ENCODE measurements at places on chromosomes 7 and 10.
A peak's percentile ranks its signal among the peaks of the same experiment; 100 is the strongest.

GRCh38 chr10:89118091-89118490 lies 89.0 kb downstream of the CH25H start:
- DNase-seq = no peak

- no peak for DNase-seq
Measured at GRCh38 chr7:8699875-8700624, 266.6 kb downstream of the NXPH1 start.

DNA sequence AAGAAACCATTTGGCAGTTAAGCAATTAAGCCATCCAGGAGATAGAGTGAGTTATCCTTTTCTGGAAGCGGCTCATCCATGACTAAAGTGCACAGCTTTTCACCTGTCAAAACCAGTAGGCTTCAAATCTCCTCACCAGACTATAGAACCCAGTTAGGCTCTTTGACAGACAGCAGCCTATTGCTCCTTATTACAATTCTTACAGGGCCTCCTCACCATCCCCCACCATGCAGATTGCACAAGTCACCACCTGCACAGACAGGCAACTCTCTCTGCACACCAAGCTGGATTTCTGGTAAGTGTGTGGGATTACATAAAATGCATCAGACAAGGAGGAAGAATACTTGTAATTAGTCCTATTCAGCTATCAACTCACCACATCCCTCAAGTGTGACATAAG lies 301.6 kb downstream of the SNX13 start:
- DNase-seq = no peak

- DNase-seq = no peak
Measured at GRCh38 chr7:23938937-23939552, 229.0 kb downstream of the STK31 start.

DNA sequence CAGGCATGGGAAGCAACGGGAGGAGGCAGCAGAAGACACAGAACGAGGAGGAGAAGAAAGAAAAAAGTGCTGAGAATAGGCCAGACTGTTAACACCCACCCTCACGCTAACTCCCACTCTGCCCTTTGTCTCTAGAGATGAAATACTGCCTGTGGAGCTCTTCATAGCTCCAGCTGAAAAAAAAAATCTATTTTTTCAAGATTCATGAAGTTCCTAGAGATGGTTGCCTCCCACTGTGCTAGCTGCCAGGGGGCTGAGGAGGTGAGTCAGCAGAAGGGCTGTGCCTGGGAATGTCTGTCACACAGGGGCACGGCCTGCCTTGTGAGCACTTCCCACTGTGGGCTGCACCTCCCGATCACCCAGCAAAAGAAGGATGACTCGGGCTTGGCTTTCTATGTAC lies 144.5 kb downstream of the RNF216 start:
- no peak for DNase-seq

DNA sequence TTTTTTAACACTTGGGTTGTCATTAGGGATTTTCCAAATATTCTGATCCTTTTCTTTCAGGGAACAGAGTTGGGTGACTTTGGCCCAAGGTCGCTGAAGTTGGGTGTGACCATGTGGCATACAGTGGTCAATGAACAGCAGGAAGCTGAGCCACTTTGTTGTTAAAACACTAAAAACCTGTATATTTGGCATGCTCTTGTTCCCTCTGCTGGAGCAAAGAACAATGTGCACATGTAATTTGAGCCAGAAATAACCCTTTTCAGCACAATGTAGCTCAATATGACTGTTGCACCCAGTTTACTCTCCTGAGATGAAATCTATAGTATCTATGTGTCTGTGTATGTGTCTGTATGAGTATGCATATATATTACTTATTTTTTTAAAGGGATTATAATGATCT lies 74.9 kb downstream of the ADCYAP1R1 start:
- no peak for DNase-seq

DNA sequence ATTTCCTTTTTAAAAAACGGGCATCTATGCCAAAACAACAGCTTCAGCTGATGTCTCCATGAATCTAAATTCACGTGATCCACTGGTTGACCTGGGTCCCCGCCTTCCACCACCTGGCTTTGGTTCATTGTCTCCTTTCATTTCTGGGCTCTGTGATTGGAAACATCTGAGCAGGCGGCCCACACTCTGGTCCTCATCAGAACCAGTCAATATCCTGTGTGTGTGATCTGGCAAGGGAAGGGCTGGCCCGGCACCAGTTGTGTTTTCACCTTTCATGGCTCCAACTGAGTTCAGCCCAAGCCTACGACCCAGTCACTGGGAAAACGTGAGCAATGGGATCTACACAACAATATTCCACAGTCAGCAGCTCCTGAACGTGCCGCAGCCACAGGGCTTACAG lies 46.2 kb downstream of the PARP12 start:
- no peak for DNase-seq

- DNase-seq = no peak
Measured at GRCh38 chr7:120869700-120870099, 11.8 kb upstream of the TSPAN12 start.

DNA sequence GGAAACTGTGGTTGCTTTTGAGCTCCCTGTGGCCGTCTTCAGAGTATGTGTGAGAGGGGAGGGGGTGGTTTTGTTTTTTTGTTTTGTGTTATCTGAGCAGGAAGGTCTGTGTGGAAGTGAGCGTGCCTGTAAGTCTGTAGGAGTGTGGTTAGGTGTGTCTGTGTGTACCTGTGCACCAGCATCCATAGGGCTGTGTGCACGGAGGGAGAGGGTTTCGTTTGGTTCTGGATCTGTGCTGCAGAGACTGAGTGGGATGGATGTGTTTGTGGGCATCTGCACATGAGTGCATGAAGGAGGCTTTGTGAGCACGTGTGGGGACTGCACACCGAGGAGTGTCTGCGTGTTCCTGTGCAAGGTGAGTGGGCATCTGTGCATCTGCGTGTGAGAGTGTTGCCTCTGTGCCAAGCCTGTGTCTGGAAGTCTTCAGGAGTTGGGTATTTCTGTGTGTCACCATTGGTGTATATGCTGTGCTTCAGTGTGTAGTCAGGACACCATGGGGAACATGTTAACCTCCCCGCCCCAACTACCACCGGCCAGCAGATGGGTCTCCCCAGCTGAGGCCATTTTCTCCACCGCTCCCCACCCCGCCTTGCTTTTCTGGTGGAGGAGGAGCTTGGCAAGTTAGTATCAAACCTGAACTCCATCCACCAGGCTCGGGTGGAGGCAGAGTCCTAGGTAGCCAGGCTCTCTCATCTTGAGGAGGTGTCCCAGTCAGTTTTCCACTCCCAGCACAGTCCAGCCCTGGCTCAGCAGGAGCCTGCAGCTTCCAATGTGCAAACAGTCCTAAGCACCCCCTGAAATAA lies 7.1 kb upstream of the TLX1 start:
- no peak for DNase-seq

- DNase-seq = peak; percentile 42
Measured at GRCh38 chr7:44072364-44073231, 7.2 kb upstream of the PGAM2 start.

GRCh38 chr7:152511736-152512135 lies 75.9 kb upstream of the KMT2C start:
- DNase-seq = no peak

GRCh38 chr10:125761961-125762360 lies 13.7 kb downstream of the MMP21 start:
- DNase-seq = no peak

All from CD4-positive, alpha-beta T cell treated with Interleukin-2 at 100 ng/mL for 4 hours (primary cell).